ENCODE measurements at places on chromosomes 16 and 17.

DNA sequence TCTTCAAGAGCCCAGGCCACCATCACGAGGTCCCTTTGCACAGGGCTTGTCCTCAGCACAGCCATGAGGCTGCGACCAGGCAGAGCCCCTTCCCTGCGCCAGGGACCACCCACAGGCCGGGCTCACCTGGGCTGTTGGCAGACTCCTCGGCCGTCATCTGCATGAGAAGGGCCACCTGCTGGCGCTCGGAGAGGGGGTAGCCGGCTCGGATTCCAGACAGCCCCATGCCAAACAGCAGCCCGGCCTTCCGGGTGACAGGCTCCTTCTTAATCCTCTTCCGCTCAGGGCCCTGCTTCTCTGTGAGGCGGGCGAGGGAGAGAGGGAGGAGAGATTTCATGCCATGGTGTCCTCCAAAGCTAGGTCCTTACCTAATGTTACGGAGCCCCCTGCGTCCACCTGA is 73.4 kb downstream of the ZNF778 start:
- DNase-seq = no peak

DNA sequence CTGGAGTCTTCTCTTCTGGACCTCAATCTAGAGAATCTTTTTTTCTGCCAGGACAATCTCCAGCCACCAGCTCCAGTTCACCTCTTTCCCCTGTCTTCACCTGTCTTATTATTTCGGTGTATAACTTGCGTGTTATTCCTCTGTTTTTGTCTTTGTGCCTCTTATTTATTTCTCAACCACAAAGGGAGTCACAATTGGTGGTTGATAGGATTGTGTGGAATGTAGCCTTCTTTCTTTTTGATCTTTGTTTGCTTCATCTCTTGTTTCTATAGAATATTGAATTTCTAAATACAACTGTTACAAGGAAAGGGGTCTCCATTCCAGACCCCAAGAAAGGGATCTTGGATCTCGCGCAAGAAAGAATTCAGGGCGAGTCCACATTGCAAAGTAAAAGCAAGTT is 35.9 kb upstream of the HAS3 start:
- DNase-seq = no peak

DNA sequence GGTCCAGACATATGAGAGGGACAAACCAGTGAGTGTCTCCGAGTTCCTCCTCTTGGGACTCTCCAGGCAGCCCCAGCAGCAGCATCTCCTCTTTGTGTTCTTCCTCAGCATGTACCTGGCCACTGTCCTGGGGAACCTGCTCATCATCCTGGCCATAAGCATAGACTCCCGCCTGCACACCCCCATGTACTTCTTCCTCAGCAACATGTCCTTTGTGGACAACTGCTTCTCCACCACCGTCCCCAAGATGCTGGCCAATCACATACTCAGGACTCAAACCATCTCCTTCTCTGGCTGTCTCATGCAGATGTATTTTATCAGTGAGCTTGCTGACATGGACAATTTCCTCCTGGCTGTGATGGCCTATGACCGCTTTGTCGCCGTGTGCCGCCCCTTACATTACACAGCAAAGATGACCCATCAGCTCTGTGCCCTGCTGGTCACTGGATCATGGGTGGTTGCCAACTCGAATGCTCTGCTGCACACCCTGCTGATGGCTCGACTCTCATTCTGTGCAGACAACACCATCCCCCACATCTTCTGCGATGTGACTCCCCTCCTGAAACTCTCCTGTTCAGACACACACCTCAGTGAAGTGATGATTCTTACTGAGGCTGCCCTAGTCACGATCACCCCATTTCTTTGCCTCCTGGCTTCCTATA is 19.2 kb downstream of the ZNF200 start:
- DNase-seq = no peak

DNA sequence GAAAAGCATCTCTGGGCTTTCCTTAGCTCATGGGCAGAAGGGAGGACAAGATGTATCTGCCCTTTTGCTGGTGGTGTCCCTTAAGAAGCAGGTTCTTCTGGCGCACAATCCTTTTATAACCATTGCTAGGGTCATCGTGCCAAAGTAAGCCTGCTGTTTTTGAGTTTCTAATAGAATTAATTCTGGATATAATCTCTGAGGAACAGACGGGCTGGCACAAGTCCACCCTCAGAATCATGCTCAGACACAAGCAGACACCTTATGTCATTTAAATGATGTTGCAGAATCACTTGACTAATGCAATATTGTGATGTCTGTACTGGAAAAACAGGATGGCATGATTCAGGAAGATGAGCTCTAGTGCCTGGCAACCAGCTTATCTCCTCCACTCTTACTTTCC is 18.8 kb upstream of the MMD start:
- DNase-seq = no peak

DNA sequence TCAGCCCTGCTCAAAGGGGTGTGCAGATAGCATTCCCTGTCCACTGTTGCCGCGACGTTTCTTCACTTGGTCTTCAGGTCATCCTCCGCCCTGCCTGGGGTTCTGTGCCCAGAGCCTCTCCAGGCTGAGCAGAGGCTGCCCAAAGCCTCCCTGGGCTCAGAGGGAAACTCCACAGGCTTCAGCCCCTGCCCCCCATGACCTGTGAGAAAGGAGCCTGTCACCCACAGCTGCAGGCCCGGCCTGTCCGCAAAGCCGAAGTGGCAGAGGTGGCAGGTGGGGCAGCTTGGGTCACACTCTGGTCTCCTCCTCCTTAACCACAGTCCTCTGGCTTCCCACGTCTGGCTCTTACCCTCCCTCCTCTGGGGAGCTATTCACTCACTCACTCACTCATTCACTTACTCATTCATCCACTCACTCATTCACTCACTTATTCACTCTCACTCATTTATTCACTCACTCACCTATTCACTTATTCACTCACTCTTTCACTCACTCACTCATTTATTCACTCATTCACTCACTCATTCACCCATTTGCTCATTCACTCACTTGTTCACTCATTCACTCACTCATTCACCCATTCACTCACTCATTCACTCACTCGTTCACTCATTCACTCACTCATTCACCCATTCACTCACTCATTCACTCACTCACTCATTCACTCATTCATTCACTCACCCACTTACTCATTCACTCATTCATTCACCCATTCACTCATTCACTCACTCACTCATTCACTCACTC is 7.1 kb upstream of the CPSF4L start:
- DNase-seq = no peak

GRCh38 chr17:75338335-75338734 is 49.1 kb upstream of the SLC25A19 start:
- DNase-seq = no peak

- no peak for DNase-seq
These were observed 9.9 kb downstream of the C16orf86 start for GRCh38 chr16:67676516-67676915.

GRCh38 chr16:72474501-72475123 is 302.7 kb upstream of the PMFBP1 start:
- no peak for DNase-seq

DNA sequence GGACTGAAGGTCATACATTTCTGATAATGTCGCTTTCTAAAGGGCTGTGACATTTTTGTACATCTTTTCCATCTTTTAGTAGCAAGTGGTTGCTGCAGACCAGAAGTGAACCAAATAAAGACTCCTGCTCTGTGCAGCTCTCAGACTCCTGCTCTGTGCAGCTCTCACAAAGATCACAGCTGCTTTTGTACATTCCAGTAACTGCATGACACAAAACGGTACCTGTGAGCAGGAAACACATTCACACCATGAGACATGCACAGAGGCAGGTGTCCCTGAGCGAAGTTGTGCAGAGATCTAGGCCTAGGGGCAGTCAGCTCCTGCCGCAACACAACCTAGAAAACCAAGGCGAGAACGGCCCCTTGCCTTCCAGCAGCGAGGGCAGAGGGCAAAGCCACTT is 67.5 kb downstream of the KLHDC4 start:
- no peak for DNase-seq

- DNase-seq = no peak
These were observed 38.3 kb upstream of the RCVRN start for GRCh38 chr17:9943343-9943742.

- DNase-seq = no peak
These were observed 14.5 kb downstream of the KANSL1 start for GRCh38 chr17:46178550-46179214.

GRCh38 chr17:39634384-39634871 is 2.5 kb upstream of the STARD3 start:
- DNase-seq = no peak

GRCh38 chr16:14215941-14216340 is 144.8 kb downstream of the MRTFB start:
- DNase-seq = no peak

DNA sequence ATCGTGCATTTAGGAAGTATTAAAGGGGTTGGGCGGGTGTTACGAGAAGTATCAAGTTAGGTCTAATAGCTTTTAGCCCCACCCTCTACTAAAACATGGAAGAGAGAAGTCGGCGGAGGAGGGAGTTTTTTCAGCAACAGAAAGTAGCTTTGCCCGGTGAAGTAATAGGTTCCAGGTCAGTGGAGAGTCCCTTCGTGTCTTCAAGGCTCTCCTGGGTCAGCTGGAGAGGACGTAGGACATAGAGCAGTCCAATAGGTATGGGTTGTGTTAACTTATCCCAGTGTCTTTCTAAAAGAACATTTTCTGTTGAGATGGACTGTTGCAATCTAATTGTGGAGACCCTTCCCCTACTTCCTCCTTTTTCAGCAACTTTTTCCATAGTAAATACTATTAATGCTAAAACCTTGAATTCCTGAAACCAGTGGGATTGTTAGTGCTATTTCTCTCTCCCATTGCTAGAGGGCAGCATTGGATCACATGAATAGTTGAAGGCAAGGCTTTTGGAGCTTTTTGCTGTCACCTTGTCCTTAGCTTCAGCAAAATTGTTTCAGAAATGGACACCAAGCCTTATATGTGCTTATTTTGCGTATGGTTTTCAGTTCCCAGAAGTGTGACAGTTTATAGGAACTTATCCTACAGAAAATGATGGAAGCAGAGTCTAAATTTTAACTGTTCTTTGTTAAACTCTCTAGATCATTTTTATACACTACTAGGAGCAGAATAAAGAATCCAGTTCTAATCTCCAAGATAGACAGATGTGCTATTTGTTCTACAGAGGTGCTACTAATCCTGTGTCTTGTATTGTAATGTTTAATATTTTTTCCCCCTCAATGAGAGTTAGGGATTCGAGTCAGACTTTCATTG is 38.4 kb downstream of the UTP18 start:
- no peak for DNase-seq

DNA sequence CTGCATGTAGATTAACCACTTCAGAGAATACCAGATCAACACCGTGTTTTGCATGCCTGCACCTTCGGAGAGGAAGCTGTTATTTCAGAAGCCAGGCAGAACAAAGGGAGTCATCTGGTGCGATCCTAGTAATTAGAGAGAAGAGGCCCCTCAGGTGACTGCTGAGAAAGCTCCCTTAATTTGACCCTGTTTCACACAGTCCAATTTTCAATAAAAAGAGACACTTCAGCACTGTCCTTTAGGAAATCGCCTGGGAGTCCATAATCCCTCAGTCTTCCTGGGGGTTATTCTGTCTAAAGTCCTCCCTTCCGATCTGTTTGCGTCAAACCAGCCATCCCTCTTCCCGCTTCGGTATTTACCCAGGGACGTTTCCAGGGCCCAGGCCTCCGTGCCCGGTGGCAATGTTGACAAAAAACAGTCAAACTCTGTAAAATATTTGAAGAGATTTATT is 23.4 kb upstream of the TNRC6C start:
- DNase-seq = no peak

DNA sequence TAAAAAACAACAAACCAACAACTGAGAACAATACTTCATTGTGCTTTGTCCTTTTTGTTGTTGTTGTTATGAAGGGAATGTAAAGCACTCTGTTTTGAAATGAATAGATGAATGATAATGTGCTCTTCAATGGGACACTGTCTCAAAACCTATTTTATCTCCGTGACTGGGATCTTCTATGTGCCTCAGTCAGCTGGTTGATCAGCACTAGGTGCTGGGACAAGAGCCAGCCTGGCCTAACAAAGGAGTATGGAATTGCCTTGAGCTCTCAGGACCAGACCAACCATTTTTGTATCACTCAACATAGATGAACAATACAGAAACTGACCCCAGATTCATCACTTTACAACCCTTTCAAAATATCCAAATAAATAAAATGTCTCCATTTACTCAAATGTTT is 440.2 kb downstream of the KCNJ2 start:
- no peak for DNase-seq

GRCh38 chr17:78709751-78710181 is 72.3 kb downstream of the CYTH1 start:
- no peak for DNase-seq

- DNase-seq = no peak
These were observed 31.8 kb downstream of the BBS2 start for GRCh38 chr16:56488035-56488434.

DNA sequence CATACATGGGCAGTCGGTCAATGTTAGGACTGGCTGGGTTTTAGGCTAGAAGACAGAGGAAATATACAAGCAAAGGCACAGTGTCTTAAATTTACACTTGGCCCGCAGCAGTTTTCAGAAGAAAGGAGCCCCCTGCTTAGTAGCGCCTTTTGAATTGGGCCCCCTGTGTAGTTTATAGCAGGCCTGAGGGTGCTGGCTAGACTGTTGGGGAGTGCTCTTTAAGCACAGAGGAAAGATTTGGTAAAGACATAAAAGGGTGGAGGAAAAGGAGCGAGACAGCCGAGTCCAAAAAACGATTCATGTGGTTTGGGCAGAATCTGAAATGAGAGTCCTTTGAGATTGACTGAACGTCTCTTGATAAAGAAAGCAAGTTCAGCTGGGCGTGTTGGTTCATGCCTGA is 10.6 kb downstream of the RMI2 start:
- no peak for DNase-seq
